NCI-H1930 (cell line): ENCODE measurements at places on chromosomes 6 and 20.

DNA sequence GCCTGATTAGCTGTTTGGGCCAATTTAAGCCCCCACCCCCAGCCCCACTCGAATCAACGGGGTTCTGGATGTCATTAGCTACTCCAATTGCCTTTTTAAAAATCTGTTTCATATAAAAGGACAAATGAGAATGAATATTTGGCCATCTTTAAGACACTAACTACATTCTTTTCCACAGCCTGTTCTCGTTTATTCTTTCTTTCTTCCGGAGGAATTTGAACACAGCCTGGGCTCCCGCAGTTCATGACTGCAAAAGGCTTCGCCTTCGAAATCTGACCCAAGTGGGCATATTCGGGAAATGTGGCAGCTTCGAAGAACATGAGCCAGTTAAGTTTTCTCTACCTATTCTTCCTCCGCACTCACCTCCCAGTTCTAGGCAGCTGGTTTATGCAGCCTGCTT, 49.4 kb upstream of the NFATC2 start:
- no peak for DNase-seq

GRCh38 chr20:52179331-52180179, 12.0 kb downstream of the ZFP64 start:
- no peak for DNase-seq

DNA sequence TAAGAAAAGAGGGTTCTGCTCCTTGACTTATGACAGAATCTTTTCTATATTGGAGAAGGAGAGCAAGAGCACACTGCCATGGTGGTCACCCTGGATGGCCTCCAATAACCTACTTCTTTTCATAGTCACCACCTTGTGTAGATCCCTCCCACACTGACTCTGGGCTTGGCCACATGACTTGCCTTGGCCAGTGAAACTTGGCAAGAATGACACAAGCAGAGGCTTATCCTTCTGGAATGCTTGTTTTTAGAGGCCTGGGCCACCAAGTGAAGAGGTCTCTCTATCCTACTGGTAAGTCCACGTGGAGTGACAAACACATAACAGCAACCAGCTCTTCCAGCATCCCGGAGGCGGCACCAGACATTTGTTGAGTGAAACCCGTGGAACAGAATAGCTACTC, 349.4 kb upstream of the JARID2 start:
- DNase-seq: no peak

DNA sequence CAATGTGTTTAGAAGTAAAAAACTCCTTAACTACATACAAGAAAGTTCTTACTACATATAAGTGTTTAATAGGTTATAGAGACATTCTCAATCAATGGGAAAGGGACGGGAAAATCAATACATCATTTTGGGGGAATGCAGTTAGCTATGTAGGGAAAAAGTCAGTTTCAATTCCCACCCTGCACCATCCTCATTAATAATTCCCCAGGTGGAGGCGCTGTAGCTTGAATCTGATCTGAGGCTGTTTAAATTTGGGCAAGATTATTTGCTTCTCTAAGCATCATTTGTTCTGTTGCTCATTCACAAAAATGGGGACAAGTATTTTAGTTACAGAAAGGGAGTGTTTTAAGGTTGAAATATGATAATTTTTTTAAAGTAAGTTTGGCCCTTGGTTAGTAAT, 19.1 kb downstream of the OLIG3 start:
- DNase-seq: no peak

DNA sequence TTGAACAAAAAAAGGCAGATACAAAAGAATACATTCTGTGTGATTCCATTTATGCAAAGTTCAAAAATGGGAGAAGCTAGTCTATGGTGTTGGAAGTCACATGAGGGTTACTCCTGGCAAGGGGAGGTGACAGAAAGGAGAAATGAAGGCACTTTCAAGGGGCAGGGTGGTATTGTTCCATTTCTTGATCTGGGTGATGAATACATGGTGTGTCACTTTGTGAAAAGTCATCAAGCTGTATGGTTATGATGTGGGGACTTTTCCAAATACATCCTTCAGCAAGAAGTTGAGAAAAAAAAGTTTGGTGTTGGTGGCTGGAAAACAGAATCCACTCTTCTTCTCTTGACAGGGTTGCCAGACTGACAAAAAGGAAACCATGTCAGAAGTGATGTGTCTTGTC, 60.6 kb upstream of the MDGA1 start:
- DNase-seq: no peak
